ENCODE measurements at places on chromosomes 1 and 21. TPM values are rescaled to one million over a fixed set of nuclear protein-coding genes. Genes with fewer than 3 reads are reported as not detected.

The OR2L2 gene
- not detected for polyA plus RNA-seq

The IKBKE gene
- 0.14 TPM for polyA plus RNA-seq

The ZNF648 gene
- 0.01 TPM for polyA plus RNA-seq

DNA sequence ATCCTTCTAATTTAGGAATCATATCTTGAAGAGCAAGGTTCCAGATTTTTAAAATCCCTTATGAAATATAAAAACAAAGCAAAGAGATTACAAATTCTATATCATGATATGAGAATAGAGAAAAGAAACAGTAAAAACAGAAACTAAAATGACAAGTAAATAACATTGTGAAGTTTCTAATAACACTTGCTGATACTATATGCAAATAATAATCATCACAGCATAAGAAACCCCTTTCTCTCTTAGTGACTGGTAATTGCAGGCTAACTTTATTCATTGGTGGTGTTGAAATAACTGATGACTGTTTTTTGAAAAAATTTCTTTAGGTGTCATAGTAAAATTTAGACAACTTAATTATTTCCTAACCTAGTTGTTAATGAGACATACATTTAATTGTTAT is 281.6 kb downstream of the PLA2G4A start:
- no peak for DNase-seq

DNA sequence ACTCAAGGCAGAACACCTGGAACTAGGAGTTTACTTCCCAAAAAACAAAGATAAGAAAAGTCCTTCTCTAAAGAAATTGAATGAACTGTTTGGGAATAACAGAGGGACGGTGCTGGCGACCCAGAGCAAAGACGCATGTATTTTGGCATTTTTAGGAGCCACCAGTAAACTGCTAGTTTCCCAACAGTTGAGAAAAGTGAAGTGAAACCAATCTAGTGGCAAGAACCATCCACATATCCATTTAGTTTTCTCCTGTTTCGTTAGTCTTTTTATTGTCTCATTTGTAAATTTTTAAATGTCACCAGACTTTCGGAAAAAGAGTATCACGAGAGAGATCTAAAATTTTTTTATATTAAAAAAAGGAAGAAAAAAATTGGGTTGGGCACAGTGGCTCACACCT is 30.2 kb downstream of the ODF2L start:
- no peak for DNase-seq

DNA sequence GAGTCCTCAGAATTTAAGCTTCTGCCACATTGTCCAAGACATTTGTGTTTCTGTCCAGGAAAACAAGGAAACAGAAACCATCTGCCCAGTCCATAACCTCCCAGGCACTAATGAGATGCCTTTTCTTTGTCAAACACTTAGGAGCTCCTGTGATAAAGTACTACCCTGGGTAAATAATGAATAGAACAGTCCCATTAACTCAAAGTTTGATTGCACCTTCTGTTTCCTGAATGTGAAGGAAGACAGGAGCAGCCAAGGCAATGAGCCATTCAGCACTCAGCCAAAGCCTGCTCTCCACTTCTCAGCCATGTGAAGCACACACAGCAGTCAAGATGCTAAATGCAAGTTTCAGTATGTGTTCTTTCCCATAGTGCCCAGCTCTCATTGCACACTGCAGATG is 199.8 kb downstream of the SEC16B start:
- no peak for DNase-seq

- DNase-seq = no peak
Observed at GRCh38 chr21:37936010-37936785, 19.9 kb upstream of the KCNJ6 start.

DNA sequence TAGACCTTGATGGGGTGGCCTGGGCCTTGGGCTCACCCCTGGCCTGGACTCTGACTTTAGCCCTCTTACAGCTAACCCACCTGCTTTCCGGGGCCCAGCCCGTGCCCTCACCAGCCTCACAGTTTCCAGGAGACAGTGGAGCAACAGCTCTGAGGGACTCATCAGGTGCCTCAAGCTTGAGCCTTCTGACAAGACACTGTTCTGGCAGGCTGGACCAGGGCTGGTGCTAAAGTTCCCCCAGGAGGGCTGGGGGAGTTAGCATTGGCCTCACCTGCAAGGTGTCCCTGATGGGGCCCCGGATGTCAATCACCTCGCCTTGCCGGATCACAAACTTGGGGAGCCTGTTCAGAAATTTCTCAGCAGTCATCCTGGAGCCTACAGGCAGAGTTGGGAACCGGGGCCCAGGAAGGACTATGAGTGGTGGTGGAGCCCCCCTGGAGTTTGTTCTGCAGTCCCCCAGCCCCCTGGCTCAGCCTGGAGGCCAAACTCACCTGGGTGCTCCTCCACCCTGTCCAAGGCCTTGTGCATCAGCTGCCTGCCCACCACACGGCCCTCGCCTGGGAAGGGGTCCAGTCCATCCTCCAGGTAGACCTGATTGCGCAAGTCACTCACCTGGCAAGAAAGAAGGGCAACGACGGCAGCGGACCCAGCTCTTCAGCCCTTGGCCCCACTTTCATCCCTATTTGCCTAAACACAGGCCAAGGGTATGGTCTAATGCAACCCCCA is 4.1 kb downstream of the SH3BGRL3 start:
- no peak for DNase-seq

- no peak for DNase-seq
Observed at GRCh38 chr1:229001467-229002011, 266.3 kb downstream of the RHOU start.

GRCh38 chr1:177817937-177818875 is 151.7 kb downstream of the SEC16B start:
- DNase-seq = no peak

DNA sequence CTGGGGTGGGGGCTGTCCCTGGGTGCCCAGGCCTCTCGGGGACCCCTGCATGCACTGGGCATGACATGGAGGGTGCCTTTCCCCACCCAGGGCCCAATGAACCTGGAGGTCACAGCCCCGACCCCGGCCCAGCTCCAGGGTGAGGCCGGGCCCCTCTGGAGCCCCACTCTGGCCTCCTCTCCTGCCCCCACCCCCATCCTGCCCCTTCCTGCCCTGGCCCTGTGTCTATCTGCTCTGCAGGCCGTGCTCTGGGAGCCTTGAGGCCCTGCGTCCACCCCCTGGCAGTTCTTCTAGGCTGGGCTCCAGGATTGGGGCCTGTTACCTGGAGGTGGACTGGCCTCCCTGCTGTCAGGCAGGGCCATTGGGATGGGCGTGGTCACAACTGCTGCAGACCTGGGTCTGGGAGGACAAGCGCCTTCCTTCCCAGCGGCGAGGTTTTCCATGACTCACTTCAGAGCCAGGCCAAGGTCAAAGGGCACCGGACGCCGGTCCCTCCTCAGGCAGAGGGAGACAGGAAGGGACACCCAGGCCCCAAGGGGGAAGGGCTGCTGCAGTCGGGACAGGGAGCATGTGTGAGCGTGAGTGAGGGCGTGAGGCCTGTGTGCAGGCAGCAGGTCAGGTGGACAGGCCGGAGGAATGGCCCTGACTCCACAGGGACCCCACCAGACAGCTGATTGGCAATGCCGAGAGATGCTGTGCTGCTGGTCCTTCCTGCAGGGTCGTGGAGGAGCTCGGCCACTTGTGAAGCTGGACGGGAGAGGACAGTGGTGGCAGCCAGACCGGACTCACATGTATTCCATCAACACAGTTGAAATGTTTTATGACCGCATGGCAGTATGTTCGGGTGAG is 31.1 kb upstream of the POFUT2 start:
- peak; percentile 84 for DNase-seq

DNA sequence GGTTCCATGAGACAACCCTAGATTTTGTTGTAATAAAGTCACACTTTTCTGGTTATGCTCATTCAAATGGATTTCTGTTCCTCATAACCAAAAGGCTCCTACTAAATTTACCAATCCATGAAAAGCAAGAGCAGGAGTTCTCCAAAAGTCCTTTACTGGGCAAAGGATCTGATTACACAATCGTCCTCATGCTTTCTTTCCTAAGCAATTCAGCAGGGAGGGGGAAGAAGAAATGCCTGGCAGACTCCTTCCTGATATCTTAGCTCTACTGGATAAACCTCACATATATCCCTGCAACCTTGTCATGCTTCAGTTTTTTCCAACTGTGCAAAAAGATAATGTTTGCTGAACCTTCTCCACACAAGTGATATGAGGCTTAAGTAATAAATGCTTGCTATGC is 67.6 kb upstream of the GUCA2B start:
- no peak for DNase-seq
